MV-4-11 (cell line): ENCODE measurements at places on chromosomes 7 and 10.

- no peak for DNase-seq
Measured at GRCh38 chr10:87847550-87847949, 15.8 kb downstream of the KLLN start.

DNA sequence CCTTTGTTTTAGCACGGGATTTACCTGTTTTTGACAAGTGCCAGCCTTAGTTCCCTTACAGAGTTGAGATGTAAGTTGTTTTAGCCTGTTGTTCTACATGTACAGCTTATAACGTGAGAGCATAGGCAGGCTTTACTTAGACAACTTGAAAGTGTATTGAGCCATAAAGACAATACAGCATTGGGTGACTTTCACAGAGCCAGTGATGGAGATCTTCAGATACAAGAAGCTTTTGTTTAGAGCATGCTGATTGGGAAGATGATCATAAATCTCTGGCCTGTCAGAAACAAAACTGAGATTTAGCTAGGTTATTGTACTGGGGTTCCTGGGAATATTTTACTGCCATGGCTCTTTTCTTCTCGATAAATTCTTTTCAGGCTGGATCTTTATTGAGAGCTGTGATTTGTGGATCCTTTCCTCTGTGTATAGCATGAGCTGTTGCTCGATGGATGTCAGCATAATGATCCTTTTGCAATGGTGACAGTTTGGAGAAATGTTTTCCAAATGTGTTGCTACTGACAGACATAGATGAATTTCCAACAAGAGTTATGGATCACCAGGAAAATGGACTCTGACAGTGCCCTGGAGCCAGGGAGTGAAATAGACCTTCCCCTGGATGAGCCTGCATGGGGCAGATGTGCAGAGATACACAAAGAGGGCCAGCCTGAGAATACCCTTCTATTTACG lies 30.2 kb downstream of the LHFPL3 start:
- no peak for DNase-seq

- no peak for DNase-seq
Measured at GRCh38 chr10:97015240-97015639, 170.5 kb downstream of the SLIT1 start.

DNA sequence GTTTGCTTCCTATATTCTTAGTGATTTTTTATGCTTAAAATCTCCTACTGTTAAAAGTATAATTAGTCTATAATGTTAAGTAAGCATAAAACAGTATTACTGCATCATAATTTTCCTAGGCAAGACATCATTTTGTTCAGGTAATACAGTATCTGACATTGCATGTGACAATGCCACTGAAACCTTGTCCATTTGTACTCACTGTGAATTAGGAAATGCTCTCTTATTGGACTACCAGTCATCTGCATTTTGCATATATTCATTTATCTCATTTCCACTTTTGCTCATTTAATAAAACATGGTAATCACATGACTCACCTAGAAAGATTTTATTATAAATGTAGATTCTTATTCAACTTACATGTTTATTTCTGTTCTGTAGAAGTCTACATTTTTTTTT lies 379.1 kb downstream of the ETV1 start:
- no peak for DNase-seq

DNA sequence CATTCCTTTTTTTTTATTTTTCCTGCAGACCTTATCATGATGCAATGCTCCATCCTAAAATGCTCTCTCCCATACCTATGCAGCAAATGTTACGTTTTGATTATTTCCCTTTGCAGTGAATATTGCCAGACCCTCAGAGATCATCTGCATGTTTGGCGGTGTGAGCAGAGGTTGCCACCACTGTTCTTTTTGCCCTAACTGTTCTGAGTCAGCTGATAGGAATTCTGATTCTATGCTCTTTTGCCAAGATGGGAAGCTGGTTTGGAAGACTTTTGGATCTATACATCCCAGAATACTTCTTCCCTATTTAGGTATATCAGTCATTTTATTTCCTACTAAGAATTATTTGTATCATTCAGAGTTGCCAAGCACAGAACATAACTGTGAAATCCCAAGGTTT lies 130.5 kb downstream of the KLF6 start:
- DNase-seq: no peak

GRCh38 chr10:129764011-129764900 lies 199.8 kb downstream of the EBF3 start:
- no peak for DNase-seq
